ENCODE measurements at places on chromosomes 7 and 10.

GRCh38 chr7:100126239-100126930, 382 bp upstream of the MBLAC1 start:
- DNase-seq, result no peak

DNA sequence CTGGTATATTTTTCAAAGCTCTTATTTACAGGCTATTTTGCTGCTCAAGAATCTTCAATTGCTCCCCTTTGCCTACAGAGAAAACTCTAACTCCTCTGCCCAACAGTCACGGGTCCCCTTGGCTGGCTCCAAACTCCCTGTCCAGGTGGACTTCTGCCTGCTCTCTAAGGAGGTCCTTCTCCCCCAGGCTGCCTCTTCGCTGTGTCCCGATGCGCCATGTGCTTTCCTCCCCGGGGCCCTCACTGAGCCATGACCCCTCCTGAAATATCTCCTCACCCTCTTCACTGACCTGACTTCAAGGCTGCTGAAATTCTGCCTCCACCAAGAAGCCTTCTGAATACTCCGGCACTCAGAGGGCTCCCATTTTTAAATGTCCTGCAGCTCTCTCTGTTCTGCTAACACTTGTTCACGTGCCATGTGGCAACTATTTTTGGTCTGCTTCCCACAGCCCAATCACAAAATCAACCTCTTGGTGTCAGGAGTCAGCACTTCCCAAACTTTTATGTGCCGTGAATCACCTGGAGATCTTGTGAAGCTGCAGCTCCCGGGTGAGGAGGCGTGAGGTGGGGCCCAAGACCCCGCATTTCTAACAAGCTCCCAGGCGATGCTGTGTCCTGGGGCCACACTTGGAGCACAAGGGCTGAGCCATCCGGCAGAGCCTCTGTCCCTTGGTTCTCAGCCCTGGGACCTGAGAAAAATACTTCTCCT, 85.7 kb upstream of the COL13A1 start:
- no peak for DNase-seq

DNA sequence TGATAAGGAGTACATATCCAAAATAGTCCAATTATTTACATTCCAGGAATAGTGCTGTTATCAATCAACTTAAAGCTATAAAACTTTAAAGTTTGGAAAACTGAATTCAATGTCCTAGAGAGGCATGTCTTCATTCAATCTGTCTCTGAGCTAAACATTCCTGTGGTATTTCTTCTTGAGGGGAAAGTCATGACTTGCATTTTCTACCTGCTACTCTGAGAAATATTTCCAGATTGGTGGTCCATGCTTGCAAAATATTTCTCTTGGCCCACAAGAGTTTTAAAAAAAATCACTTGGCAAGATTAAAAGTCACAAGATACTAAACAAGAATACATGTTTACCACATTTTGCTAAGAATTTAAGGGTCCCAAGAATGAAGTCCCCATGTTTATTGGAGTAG, 63.6 kb upstream of the HGF start:
- no peak for DNase-seq

DNA sequence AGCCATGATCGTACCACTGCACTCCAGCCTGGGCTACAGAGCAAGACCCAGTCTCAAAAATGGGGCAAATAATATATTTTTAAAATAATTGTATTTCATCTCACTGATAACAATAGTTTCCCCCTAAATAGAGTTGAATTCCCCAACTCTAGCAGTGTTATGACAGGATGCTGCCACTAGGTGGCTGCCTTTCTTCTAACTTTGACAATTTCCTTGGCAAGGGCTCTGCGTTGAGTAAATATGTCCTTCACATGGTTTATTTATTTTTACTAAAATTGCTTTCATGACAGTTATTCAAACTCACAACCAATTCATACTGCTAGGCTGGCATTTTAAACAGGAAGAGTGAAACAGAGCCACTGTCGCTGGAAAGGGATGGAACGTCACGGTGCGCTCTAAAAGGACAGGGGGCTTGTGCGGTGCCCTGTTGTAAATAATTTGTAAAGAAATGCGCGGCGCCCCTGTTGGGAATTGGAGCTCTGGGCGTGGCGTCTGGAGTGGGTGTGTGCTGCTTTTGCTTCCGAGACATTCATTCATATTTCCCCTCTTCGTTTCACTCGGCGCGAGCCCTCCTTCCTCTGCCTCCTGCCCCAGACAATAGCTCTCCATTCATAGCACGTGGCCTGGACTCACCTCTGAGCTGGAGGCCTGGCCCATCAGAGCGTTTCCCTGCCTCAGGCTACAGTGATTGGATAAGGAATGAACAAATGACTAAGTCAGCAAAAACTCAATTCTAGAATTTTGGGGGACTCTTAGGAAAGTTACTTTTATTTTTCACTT, 20.5 kb upstream of the PITRM1 start:
- no peak for DNase-seq

DNA sequence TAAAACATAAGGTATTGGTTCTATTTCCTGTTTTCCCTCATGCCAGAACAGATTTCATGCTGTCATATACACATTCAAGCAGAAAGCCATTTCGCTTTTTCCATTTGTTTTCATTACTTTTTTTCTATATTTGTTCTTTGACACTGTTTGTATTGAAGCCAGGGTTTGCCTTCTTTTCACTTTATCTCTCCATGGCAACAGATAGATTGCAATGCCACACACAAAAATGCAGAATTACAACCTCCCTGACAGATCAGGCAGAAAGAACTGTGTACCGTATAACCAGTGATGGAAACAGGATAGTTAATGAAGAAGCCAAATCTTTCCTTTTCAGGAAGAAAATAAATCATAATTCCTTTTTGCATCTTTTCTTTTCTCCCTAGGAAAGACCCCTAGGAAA, 103.0 kb upstream of the PCGF5 start:
- no peak for DNase-seq

GRCh38 chr10:5741276-5741675, 56.6 kb downstream of the TASOR2 start:
- DNase-seq, result no peak

DNA sequence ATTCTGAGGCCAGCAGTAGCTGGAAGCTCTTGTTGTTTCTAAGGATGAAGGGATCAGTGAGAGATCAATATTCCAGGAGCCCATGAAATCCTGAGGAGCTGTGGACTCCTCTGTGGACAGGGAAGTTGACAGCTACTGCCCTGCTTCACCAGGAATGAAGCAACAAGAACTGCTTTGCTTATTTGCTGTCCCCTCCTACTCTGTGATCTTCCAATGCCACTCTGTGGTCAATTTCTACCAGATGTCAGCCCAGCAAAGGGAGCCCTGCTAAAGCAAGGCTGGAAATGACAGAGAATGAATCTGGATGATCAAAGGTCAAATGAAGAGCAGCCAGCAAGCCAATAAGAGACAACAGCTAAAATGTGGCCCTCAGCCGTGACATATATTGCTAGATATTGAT, 227.5 kb upstream of the CHRM2 start:
- DNase-seq, result peak; percentile 43

GRCh38 chr7:127976056-127976737, 55.0 kb downstream of the LRRC4 start:
- DNase-seq, result peak; percentile 39

- no peak for DNase-seq
Observed at GRCh38 chr10:80737209-80737608, 199.5 kb downstream of the SH2D4B start.

- DNase-seq, result no peak
Observed at GRCh38 chr7:158847451-158847866, 8.9 kb upstream of the DYNC2I1 start.

DNA sequence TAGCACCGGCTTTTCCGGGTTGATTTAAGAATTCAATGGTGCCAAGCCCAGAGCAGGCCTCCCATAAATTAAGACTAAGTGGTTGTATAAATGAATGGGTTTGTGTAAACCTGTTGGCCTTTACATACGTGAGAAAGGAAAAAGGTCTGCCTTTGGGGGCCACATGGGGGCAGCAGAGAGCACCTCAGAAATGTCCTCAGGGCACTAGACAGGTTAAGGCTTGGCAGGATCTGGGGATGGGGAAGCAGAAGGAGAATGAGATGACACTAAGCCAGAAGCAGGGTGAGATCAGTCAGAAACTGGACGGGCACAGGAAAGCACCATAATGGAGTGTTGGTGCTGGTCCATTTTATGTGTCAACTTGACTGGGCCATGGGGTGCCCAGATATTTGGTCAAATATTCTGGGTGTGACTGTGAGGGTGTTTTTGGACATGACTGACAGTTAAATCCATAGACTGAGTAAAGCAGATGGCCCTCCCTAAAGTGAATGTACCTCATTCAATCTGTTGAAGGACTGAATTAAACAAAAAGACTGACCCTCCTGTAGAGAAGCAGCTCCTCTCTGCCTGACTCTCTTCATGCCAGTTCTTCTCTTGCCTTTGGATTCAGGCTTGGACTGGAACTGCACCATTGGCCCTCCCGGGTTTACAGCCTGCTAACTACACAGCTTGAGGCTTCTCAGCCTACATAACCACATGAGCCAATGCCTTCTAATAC, 58.9 kb downstream of the FRMPD2 start:
- DNase-seq, result peak; percentile 68

GRCh38 chr10:62098278-62099121, 170.1 kb downstream of the RTKN2 start:
- DNase-seq, result no peak

GRCh38 chr7:100088621-100089457, at the start of gene COPS6:
COPS6 (plus strand) TSS chr7:100088969; CDS start chr7:100088991, 22 bp downstream.
- DNase-seq, result peak; percentile 88

DNA sequence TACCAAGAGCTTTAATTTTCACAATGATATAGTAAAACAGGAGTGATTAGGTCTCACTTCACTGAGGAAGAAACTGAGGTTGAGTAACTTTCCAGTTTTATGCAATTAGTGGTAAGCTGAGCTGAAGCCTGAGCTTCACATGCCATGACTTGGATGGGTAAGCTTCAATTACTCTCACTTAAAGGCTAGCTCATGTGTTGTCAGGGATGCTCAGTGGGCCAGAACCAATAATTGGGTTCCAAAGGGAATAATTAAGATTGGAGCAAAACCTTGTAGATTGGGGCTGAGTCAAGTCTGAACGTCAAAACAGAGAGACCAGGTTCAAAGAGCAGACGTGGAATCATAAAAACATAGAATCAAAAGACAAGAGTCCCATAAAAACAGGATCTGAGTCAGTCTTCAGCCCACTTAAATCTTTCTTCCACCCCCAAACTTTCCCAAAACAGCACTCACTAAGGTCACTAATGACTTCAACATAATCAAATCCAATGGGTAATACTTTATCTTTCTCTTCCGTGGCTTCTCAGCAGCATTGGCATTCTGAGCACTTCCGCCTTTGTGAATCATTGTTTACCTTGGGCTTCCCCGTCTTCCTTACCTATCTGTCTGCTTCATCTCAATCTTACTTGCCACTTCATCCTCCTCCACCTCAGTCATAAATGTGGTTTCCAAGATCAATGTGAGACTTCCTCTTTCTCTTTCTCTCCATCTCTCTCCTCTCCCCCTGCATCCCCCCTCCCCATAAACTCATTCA, 23.0 kb upstream of the EGFR start:
- DNase-seq, result no peak

DNA sequence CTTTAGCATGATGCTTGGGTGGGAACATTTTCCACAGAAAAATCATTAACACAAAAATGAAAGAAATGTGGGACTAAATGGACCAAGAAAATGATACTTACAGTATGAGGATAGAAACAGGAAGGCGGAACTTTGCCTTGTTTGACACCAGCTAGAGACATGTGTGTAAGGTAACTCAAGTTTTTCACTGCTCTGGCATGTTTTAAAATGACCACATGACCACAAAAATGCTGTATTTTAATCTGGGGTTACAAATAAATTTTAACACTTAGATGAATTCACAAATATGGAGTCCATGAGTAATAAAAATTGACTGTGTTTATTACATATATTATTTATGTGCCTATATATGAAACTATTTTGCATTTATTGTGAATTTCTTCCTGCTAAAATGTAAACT, 100.9 kb upstream of the PHYHIPL start:
- no peak for DNase-seq

DNA sequence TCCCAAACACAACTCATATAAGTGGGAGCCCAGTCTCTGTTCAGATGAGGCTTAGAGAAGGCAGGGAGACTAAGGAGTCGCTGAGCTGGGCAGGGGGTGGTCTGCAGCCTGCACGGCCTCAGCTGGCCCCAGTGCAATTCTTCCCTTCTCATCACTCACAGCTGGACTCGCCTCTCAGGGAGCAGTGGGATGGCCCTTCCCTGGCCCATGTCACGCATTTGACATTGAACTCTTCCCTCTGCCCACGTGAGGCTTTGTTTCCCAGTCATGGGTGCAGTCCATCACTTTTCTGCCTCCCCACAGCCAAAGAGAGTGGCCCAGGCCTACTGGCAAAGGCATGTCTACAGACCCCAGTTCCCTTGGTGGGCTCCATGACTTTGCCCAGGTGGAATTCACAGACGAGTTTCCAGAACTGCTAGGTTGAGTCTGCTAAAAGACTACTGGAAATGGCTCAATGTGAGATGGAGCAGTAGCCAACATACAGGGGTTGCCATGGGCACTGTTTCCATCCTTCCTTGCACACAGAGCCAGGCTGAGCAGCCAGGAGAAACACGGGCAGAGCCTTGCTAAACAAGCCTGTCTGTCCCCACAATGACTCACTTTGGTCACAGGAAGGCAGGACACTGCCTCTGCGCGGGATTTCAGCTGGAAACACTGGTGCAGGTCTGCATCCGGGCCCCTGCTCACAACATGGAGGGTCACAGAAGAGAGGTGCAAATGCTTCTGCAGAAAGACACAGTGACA, 90.1 kb downstream of the OAT start:
- DNase-seq, result no peak

DNA sequence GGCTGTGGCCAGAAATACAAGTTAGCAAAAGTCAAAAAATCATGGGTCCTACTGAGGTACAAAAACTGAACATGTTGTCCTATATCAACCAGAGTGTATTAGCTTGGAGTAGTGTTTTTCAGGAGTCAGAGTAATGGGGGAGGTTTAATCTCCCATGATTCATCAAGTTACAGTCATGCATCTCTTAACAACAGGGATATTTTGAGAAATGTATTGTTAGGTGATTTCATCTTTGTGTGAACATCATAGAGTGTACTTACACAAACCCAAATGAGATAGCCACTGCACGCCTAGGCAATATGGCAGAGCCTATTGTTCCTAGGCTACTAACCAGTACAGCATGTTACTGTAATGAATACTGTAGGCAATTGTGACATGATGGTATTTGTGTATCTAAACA, 14.9 kb upstream of the TES start:
- no peak for DNase-seq

Measured in BE2C (cell line).